ENCODE measurements at places on chromosomes 1 and 21.

- DNase-seq = no peak
Observed at GRCh38 chr1:160542303-160542945, 19.4 kb upstream of the SLAMF6 start.

GRCh38 chr1:86826856-86827255 is 87.1 kb downstream of the SELENOF start:
- no peak for DNase-seq

GRCh38 chr1:110190282-110190929 is 19.7 kb upstream of the KCNC4 start:
- DNase-seq = peak; percentile 26

- DNase-seq = no peak
Observed at GRCh38 chr21:46118316-46119143, 20.6 kb downstream of the COL6A2 start.
